ENCODE measurements at places on chromosomes 11 and 22.

DNA sequence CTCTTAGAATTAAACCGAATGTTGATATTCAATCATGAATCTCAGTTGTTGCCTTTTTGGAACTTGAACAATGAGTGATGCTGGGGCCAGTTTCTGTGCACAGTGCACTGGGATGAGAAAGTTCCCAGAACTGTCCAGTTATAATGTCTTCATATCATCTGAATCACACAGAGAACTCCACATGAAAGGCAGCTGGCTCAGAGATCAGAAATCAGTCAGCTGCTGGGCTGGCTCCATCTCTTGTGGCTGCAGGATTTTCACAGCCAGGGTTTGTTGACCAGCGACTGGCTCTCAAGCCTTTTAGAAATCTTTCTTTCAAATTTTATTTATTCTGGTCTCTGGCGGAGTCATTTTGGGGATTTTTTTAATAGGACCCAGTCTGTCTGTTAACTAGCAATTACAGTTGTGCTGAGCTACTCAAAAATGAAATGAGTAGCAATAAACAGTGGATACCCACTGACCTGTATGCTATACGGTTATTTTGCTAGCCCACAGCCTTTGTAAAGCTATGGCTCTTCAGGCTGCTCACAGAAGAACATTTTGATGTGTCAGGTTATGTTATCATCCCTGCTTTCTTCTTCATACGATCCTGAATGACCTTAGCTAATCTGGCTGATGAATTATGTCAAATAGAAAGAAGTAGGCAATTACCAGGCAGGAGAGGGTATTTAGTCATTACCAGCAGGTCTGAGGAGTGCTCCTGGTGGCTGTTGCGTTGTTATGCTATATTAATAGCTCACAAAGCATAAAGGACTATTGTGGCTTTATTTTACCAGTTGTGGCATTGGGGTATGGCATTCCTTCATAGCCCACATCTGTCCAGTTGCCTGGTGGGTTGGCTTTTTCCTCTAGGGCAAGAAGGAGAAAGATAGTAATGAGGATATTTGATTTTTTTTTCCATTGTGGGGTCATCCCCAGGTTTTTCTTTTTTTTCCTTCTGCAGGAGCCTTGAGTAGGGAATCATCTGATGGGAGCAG, 3.6 kb downstream of the FAT3 start:
- no peak for DNase-seq

DNA sequence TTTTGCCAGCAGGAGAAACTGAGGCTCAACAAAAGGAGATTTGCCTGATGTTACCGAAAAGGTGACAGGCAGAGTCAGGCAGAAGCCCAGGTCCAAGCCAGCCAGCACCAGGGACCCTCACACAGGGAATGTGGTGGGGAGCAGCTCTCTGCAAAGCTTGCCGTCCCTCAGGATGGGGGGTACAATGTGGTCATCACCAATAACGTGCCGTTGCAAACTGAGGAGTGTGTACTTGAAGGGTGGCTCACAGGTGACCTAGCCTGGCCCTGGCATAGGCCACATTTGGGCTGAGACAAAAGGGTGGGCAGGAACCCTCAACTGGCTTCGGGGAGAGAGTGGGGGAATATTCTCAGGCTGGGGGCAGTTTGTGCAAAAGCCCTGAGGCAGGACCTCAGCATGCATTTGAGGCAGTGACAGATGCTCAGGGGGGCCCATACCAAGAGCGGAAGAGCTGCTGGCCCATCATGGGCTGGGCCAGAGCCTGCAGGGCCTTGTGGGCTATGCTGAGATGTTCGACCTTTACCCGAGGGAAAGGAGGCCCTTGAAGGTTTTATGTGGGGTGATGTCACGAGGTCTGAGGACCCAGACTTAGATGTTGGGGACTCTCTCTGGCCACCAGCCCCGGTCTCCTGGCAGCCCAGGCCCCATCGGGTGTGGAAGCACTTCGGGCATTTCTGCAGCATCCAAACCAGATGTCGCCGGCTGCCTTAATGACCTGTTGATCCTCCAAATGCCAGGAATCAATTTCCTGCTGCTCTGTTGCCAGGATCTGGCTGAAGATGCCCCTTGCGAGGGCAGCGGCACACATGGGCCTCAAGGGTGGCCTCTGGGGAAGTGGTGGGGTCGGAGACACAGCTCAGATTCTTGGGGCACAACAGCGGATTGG, 57.4 kb upstream of the SHISAL1 start:
- no peak for DNase-seq

GRCh38 chr11:26676641-26677040, 45.2 kb downstream of the SLC5A12 start:
- DNase-seq = no peak

DNA sequence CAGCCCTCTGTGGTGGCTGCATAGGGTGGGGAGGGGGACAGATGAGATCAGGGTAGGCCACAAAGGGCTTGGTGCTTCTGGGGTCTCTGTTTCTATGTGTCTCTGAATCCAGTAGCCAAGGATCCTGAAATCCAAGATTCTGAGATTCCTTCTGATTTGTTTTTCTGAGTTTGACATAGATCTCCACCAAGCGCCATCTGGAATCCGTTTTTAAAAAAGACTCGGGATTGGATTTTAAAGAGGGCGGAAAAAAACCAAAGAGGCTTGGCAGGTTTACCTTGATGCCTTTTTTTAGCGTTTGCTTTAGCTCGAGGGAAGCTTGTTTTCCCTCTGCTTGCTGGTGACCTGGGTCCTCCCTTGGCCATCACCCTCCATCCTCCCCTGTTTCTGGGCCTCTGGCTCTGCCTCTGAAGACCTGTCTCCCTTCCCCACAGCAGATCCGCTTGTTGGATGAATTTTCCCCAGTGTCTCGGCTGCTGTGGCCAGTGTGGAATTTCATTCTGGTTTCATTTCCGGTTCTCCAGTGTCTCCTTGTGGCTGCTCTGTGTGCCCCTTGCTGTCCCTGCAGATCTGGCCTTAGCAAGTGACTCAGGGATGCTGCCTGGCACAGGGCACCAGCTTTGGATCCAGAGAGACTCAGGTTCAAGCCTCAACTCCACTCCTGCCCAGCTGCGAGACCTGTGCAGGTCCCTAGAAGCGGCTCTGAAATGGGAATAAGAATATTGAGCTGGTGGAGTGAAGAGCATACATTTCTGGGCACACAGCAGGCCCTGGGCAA, 15.1 kb downstream of the SYNGR1 start:
- no peak for DNase-seq

- DNase-seq = no peak
These were observed 144.9 kb upstream of the NECTIN1 start for GRCh38 chr11:119873761-119874421.

- DNase-seq = no peak
These were observed 39.9 kb downstream of the KCNC1 start for GRCh38 chr11:17774232-17775034.

- no peak for DNase-seq
These were observed 46.1 kb downstream of the CDKN1C start for GRCh38 chr11:2839395-2839943.

- DNase-seq = no peak
These were observed 19.0 kb upstream of the CABP7 start for GRCh38 chr22:29700900-29701154.

DNA sequence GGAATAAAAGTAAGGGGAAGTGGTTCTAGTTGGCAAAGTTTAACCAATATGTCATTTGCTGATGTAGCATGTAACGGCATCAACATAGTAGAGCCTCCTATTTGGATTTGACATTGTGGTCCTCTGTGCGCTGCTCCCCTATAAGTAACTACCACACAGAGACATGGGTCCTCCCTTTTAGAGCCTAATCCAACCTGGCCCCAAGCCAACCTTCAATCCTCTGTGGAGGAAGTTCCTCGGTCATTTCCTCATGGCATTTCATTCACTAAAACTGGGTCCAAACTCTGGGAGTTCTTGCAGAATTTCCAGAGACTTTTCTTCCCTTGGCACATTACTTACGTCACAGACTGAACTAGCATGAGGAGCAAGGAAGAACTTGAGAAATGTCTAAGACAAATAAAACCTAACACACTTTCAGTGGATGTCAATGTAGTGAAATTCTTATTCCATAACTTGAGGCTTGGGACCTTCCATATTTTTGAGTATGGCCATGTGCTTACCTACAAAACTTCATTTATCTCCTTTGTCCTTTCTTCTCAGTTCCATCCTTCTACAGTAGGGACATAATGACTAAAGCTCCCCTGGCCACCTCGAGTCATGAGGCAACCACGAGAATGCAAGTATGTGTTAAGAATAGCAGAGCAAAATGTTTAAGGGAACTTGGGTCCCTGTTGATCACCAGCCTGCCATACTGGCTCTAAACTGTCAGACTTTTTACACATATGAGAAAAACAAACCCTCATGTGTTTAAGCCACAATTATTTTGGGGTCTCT, 34.7 kb downstream of the MMP20 start:
- DNase-seq = no peak

- no peak for DNase-seq
These were observed 115.8 kb upstream of the THY1 start for GRCh38 chr11:119538753-119539152.

DNA sequence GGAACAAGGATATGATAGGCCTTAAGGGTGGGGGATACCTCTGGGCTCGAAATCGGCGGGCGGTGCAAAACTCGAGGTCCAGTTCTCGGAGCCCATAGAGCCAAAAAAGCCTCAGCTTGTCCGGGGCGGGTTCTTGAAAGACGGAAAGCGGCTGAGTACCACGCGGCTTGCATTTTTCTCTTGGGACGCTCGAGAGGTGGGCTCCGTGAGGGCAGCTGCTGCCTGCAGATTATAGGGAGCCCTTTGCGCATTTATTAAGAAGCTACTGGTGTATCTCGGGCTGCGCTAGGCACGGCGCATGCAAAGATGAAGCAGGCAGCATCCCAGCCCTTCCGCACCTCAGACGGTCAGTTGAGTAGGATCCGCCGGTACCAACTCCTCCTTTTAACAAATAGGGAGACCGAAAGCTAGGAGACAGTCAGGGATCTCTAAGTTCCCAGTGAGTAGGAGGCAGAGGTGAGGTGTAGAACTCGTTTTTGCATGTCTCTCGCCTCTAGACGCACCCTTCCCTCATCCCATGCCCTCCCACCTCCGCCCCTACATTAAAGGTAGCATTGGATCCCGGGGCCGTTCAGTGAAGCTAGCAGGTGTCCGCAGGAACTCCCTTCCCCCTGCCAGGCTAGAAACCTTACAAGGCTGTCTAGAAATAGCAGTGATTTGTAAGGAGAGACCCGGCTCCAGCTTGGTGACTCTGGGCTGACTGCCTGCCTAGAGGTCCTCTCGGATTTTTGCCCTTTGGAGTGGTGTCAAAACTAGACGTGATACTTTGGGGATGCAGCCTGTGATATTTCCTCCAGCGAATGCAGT, 768 bp downstream of the LDHA start:
- no peak for DNase-seq

DNA sequence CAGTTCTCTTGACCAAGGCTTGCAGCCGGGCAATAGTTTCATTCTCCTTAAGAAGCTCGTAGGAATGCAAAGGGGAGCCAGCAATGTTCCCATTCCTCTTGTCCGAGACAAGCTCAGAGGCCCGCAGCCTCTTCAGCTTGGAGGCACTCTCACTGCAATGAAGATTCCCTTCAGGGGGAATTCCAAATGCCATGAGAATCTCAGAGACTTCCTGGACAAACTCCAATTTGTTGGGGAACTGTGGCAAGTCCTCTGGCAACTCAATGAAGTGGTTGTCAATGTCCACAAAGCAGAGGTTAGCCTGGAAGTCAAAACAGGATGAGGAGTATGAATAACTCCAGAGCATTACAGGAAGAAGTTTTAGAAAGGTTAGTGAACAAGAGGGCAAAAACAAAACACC, 84.4 kb downstream of the DENND5A start:
- no peak for DNase-seq

DNA sequence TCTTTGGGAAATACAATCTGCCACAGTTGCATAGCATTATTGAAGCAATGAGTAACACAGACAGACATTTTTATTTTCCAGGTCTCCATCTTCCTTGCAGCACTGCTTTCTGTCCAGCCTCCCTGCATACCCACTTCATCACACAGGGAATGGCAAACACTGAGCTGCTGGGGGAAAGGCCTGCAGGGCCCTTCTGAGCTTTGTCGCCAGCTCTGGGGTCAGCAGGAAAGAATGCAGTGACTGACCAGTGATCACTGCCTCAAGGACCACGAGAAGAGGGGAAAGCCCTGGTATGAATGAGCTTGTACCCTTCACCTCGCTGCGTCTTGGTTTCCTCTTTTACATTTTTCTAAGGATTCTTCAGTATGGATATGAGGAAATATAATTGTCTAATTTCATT, 21.3 kb upstream of the MICAL2 start:
- DNase-seq = no peak

DNA sequence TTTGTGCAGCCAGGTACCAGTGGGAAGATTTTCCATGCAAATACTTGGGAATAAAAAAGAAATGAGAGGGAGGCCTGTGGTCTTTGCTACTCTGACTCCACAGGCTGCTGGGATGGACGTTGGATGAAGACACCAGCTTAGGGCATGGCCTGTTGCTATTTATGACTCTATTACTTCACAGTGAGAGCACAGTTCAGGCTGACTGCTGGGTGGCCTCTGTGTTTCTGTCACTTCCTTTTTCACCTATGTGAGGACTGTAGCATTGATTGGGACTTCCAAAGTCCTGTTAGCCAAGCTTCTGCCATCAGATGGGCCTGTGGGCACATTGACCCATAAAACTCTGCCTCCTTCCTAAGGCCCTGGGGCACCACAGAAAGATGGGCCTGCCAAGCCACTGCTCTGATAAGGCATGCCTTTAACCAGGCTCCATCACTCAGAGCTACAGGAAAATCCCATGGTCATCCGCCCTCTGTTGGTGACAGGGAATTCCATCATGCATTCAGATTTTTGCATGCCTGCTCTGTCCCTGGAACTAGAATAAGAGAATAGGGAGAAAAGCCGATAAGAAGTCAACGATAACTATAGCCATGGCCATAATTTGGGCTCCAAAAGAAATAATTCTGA, 64.6 kb downstream of the KCNJ1 start:
- peak; percentile 68 for DNase-seq

DNA sequence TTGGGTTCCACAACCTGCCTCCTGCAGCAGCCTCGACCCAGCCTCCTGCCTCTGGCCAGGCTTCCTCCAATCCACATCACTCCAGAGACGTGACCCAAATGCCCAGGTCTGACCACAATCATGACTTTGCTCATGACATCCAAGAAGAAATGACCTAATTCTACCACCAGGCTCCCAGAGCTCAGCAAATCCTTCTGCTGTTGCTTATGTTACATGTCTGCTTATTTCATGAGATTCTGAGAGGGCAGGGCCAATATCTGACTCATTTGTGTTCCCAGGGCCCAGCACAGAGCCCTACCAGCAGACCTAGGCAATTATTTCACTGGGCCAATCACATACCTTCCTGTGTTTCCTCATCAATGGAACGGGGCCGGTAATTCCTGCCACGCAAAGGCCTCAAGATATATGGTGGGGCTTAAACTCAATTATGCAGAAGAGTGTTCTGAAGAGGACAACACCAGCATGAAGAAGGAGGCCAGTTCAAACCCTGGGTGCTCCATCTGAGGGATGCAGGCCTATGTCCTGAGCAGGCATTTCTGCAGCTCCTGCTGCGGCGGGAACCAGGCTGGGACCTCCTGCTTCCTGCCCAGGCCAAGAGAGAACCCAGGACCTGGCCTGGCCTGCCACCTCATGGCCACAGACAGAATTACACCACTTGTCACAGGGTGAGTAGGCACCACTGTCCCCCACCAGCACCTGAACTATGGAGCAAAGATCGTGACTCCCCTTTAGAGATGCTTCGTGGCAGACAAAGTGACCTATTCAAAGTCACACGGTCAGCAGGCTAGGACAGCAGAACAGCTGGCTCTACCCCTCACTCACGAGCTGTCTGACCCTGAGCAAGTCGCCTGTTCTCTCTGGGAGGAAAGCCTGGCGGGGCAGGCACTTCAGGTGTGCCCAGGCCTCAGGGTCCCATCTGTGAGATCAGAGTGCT, 5.9 kb downstream of the CENPM start:
- peak; percentile 85 for DNase-seq

- DNase-seq = no peak
These were observed 24.3 kb upstream of the SMCO4 start for GRCh38 chr11:93567401-93567895.

Data from iPS-NIHi11 (cell line).